ENCODE measurements at places on chromosomes 1 and 21. TPM values are rescaled to one million over a fixed set of nuclear protein-coding genes. Genes with fewer than 3 reads are reported as not detected.

- DNase-seq, result no peak
Observed at GRCh38 chr21:24395320-24395923, 1211.9 kb downstream of the MRPL39 start.

- DNase-seq, result no peak
Observed at GRCh38 chr1:232728507-232729263, 76.5 kb upstream of the MAP10 start.

DNA sequence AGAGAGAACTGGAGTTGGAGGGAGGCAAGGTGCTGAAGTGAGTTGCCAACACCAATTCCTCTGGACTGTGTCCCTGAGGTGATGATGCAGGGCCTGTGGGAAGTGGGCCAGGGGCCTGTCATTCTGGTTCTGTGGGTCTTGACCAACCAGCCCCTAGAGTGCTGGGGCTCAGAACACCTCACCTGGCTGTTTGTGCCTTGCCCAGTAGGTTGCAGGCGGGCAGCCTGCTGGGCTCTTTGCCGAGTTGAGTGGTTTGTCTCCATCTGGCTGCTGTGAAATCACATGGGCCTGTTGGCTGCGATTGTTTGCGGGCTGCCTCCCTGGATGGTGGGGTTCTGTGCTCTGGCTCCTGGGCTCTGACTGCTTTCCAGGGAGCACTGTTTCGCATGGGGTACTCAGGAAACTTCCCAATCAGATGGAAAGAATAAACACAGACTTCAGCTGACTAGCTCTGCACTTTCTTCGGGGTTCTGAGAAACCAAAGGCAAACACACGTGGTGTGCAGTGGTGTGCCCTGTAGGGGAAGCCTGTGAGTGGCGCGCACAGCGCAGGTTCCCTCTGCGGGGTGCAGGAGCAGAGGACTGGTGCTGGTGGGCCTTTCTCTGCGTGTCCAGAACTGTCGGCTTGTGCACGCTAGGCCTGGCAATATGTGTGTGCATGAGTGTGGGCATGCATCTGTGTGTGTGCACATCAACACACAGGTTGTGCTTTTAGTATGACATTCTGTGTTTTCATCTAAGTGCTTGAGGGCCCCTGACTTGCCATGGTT lies 95.1 kb downstream of the RHOU start:
- peak; percentile 45 for DNase-seq

GRCh38 chr1:84505493-84506001 lies 639 bp upstream of the SPATA1 start:
- no peak for DNase-seq

DNA sequence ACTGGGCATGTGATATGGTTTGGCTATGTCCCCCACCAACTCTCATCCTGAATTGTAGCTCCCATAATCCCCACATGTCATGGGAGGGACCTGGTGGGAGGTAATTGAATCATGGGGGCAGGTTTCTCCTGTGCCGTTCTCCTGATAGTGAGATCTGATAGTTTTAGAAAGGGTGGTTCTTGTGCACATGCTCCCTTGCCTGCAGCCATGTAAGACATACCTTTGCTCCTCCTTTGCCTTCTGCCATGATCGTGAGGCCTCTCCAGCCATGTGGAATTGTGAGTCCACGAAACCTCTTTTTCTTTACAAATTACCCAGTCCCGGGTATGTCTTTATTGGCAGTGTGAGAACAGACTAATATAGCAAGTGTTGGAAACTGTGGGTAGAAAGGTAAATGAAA lies 99.5 kb upstream of the HMCN1 start:
- no peak for DNase-seq

GRCh38 chr1:95311014-95311413 lies 77.0 kb downstream of the RWDD3 start:
- no peak for DNase-seq

DNA sequence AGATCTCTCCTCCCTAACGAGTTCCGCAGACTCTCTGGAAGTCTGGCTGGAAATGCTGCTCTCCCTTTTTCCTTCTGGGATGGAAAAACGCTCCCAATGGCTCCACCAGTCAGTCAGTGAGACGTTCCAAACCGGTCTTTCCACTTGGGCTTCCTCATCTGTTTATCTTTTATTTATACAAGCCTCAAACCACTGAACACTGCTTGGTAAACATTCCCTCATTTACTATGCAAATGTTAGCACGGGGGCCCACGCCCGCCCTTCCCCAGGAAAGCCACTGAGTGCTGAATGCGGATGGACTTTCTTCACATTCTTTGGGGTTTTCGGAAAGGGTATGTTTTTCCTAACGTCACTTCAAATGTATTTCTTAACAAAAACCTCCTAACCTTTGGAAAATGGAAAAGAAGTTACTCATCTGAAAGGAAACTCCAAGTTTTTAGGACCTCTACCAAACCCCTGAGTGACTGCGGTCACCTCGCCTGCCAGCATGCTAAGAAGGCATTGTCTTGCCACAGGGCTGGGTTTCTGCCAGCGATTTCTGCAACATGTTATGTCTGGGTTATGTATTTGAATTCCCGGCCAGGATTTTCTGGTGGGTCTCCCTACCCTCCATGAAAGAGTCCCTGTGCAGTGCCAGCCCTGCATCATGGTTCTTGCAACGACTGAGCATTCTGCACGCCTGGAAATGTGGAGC lies 14.0 kb upstream of the UMODL1 start:
- DNase-seq, result peak; percentile 81

- DNase-seq, result no peak
Observed at GRCh38 chr1:76868154-76868882, 1.0 kb downstream of the ST6GALNAC5 start.

DNA sequence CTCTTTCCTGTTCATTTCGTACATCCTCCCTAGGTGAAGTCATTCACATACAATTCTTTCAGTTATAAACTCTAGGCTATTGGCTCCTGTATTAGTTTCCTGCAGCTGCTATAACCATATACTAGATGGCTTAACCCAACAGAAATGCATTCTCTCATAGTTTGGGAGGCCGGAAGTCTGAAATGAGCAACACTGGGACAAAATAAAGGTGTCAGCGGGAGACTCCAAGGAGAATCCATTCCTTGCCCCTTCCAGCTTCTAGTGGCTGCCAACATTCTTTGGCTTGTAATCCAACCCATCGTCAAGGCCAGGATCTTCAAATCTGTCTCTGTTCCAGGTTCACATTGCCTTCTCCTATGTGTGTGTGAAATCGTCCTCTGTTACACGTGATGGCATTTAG lies 71.3 kb downstream of the TOR3A start:
- DNase-seq, result no peak

- no peak for DNase-seq
Observed at GRCh38 chr1:2115702-2116341, 65.6 kb downstream of the PRKCZ start.

- peak; percentile 39 for DNase-seq
Observed at GRCh38 chr1:101309334-101310311, 72.8 kb downstream of the S1PR1 start.

GRCh38 chr1:152806576-152806975 lies at the start of gene LCE1C:
Gene LCE1C, minus strand, starts transcription at chr1:152806651. Its CDS starts 1,173 bp downstream, at chr1:152805478.
- no peak for DNase-seq

DNA sequence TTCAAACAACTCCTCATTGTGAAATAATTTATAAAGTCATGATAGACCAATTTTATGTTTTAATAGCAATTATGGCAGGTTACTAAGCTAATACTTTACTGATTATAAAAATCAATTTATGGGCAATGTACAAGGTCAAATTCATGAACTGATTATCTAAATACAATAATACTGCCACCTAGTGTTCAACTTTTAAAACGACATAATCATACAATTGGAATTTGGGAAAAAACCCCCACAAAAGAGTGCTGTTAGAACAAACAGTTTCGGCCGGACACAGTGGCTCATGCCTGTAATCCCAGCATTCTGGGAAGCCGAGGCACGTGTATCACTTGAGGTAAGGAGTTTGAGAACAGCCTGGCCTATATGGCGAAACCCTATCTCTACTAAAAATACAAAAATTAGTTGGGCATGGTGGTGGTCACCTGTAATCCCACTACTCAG lies 14.0 kb downstream of the GTF2B start:
- no peak for DNase-seq

GRCh38 chr1:230957580-230957989 lies 21.1 kb downstream of the TTC13 start:
- DNase-seq, result no peak

DNA sequence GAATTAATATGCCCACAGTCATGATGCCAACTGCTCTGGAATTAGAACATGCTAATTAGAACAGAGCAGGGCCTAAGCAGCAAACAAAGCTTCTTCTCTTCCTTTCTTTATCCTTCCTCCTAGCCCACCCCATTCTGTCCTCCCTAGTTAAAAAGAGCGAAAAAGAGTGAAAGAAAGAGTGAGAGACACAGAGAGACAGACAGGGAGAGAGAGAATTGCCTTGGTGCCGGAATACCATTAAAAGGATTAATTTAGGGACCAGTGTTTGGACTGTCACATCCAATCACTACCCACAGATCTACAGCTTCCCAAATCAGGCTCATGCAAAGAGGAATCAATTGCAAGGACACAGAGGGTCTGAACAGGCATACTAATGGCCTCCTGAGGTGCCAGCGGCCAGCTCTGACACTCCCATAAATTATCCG lies 7.0 kb downstream of the ERI3 start:
- DNase-seq, result no peak

- no peak for DNase-seq
Observed at GRCh38 chr21:42085246-42086077, 14.3 kb downstream of the UMODL1 start.

Gene ASAP3
- 62.9 TPM for total RNA-seq

Gene PKP1
- total RNA-seq, result 0.32 TPM

Gene PIGK
- 12.2 TPM for total RNA-seq

Gene LRRC7
- total RNA-seq, result not detected

Gene RAB7B
- not detected for total RNA-seq

Gene PRAMEF8
- total RNA-seq, result not detected

Gene SERINC2
- total RNA-seq, result 311 TPM

Gene RXFP4
- total RNA-seq, result 2.9 TPM

Gene RASSF5
- total RNA-seq, result 6.4 TPM
